ENCODE measurements at places on chromosomes 3 and 15.

- H3K4me3 ChIP-seq: no peak overlapping the region
- H3K4me1 ChIP-seq: no peaks in the 10 kb centered on the region
- H3K27ac ChIP-seq: no peak overlapping the region
Measured at GRCh38 chr15:96974761-96975160, 644.3 kb downstream of the NR2F2 start.

DNA sequence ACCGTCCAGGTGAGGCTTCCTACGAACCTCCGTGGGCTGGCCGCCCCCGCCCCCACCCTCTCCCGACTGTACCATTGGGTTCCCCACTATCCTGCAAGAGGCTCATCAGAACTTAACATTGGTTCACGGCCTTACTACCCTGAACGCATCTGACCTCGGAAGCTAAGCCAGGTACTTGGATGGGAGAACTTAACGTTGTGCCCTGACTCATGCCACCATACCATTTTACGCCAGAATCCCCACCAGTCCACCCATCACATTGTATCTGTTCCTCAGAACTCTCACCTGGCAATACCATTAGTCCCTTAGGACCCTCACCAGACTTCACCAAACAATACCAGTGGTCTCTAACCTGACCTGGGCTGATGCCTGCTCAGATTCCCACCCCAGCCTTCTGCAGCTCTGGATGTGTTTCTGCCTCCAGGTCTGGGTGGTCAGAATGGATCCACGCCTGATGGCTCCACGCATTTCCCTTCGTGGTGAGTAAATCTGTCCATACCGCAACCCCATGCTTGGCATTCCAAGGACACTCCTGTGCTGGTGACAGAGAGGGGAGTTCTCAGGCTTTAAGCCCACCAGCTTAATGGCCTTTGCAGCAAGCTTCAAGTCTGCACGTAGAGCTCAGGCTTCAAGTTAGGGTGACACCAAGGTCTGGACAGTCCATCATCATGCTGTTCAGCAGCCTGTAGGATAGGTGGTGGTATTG lies 562 bp downstream of the TCTA start:
- no peaks in the 10 kb centered on the region for H3K27me3 ChIP-seq
- H3K4me1 ChIP-seq: peaks cover 82% of the 10 kb centered on the region
- H3K27ac ChIP-seq: peak overlapping the region; percentile 97

DNA sequence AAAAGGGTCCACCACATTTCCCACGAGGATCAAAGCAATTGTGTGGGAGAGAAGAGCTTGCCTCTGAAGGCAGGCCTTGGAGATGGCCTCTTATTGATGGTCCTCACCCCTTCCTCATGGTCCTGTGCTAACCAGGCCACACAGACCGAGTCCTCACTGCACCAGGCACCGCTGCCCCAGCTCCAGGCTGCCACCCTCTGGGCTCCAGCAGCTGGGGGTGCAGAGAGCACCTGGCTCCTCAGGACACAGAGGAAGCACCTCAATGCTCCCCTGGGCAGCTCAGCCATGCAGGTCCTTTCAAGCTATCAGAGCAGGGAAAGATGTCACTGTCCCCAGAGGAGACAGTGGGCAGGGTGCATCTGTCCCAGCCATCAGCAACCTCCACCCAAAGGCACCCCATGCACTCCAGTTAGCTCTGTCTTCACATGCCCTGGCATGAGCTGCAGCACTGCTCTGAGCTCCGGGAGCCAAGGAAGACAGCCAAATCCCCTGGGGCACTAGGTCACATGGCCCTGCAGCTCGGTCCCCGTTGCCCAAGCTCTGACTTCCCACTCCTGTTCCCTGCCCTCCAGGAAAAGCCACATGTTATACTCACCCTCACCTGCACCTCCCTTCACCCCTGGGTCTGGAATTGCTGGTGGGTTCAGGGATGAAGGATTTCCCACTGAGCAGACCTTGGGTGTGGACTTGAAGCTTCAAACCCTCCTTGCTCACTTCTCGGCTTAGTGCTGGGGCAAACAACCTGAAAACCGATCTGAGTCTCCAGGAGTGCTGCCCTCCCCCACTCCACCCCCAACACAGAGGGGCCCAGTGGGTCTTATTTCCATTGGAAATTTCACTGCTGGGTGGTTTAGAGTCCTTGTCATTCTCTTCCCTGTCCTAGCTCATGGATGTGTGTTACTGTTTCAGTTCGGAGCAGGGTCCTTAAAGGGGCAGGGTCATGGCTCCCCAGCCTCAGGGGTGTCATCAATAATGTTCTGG lies 32.6 kb downstream of the ALS2CL start:
- H3K36me3 ChIP-seq: no peaks in the 10 kb centered on the region
- H3K4me1 ChIP-seq: no peaks in the 10 kb centered on the region
- H3K27ac ChIP-seq: no peak overlapping the region
- no peak overlapping the region for H3K4me3 ChIP-seq

DNA sequence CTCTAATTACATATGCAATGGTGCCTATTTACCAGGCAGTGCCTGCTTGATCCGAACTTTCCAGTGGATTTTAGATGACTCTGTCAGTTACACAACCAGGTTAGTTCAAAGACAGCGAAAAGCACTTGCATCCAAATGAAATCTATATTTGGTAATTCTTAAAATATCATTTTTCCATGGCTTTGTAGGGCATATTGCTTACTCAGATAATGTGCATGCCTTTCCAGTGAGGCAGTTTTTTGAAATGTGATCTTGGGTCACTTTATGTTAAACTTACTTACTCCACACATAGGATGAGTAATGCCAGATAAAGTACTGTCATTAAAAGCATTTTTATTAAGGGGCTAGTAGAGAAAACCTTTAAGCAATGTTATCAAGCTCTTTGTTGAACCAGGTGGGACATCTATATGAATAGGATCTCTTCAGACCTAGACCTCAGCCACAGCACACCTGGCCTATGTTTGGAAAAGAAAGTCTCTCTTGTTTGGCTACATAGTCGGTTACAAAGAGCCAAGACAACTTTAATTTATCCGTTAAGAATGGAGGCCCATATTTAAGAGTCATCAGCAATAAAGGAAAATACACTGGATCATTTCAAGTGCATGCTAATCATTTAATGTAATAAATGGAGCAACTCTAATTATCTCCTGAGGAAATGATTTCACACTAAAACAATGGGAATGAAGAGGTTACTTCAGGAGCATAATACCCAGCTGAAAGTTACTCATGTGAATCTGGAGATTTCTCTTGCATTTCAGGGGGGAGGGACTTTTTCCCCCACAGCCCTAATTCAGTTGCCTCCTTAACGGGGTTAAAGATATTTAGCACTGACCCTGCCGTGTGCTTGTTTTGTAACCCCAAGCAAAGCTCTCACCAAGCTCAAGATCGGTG lies 56.3 kb upstream of the TMCO5A start:
- no peaks in the 10 kb centered on the region for H3K27me3 ChIP-seq
- no peaks in the 10 kb centered on the region for H3K4me1 ChIP-seq
- H3K27ac ChIP-seq: no peak overlapping the region
- no peaks in the 10 kb centered on the region for H3K36me3 ChIP-seq
- H3K4me3 ChIP-seq: no peak overlapping the region
- DNase-seq: no peak

DNA sequence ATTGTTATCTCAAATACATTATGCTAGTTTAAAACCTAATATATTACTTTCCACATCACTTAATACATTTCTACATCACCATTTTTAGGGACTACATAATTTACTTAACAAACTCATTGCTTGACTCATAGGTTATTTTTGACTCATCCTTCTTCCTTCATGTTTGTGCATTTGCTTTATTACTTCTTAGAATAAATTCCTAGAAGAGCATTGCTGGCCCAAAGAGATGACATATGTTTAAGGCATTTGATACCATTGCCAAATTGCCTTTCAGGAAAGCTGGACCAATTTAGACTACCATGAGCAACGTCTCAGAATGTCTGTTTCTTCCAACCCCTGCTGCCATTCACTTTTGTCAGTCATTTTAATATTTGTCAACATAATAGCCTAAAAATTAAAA lies 905.8 kb downstream of the IGSF11 start:
- no peak overlapping the region for H3K27ac ChIP-seq
- no peaks in the 10 kb centered on the region for H3K36me3 ChIP-seq
- DNase-seq: no peak
- no peaks in the 10 kb centered on the region for H3K4me1 ChIP-seq
- no peak overlapping the region for H3K4me3 ChIP-seq

DNA sequence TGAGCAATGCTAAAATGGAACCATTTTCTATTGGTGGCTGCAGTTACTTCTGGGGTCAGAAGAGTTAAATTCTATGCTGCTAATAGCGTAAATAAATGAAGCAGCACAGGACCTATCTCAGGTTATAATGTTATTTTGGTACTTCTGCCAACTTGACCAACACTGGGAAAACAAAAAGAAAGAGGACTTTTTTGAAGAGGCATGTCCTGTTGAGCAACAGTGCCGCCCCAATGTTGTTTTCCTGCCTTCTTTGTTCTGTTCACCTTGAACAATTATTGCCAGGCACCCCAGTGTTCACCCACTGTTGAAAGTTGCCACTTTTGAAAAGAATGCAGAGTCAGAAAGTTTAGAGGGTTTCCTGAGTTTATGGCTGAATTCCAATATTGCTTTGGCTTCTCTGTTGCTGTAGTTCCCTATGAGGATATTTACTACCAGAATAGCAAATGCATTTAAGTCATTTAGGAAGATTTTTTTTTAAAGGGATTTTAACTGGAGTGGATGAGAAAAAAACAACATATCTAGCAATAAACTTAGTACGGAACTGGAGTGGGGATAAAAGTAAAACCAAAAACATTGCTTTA lies 679.0 kb upstream of the DPPA4 start:
- no peak overlapping the region for H3K27ac ChIP-seq
- no peaks in the 10 kb centered on the region for H3K36me3 ChIP-seq

GRCh38 chr3:63875510-63875909 lies 11.8 kb downstream of the ATXN7 start:
- no peak overlapping the region for H3K4me3 ChIP-seq
- no peak for DNase-seq
- H3K36me3 ChIP-seq: 0 out of 2 replicates have a peak, but pooled peaks cover 4% of the 10 kb centered on the region
- H3K4me1 ChIP-seq: no peaks in the 10 kb centered on the region

DNA sequence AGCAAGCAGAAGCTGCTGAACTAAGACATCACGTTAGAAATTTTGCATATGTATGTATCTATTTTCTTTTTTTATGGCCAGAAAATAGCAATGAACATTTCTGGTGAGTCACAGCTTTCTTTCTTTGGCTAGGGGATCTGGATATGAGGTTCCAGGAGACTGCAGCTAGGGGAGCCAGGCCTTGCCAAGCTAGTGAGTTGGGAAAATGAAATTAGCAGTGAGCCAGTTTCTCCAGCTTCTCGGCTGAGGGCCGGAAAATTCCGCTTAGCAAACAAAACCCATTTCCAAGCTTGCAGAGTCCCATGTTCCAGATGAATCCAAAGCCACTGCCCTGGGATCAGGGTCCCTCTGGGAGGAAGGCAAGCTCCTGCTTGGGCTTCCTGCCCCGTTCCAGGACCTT lies 137.6 kb downstream of the SRGAP3 start:
- no peaks in the 10 kb centered on the region for H3K4me1 ChIP-seq
- H3K4me3 ChIP-seq: no peak overlapping the region
- no peak overlapping the region for H3K27ac ChIP-seq
- DNase-seq: no peak
- no peaks in the 10 kb centered on the region for H3K36me3 ChIP-seq

GRCh38 chr15:65027593-65027992 lies 1.8 kb downstream of the MTFMT start:
- no peak overlapping the region for H3K27ac ChIP-seq
- DNase-seq: no peak
- H3K36me3 ChIP-seq: peaks cover 19% of the 10 kb centered on the region

- H3K4me1 ChIP-seq: no peaks in the 10 kb centered on the region
- no peak overlapping the region for H3K4me3 ChIP-seq
- no peak overlapping the region for H3K27ac ChIP-seq
- no peaks in the 10 kb centered on the region for H3K36me3 ChIP-seq
Measured at GRCh38 chr3:112654492-112654891, 13.5 kb upstream of the CCDC80 start.

- H3K36me3 ChIP-seq: no peaks in the 10 kb centered on the region
- H3K27ac ChIP-seq: no peak overlapping the region
- DNase-seq: no peak
- no peaks in the 10 kb centered on the region for H3K4me1 ChIP-seq
- H3K4me3 ChIP-seq: no peak overlapping the region
- H3K27me3 ChIP-seq: no peaks in the 10 kb centered on the region
Measured at GRCh38 chr3:76369170-76369569, 583.8 kb upstream of the ZNF717 start.

- no peaks in the 10 kb centered on the region for H3K36me3 ChIP-seq
- no peak overlapping the region for H3K27ac ChIP-seq
- peaks cover under 1% of the 10 kb centered on the region for H3K27me3 ChIP-seq
- DNase-seq: peak; percentile 43
Measured at GRCh38 chr15:77821188-77821958, 188.7 kb upstream of the LINGO1 start.

DNA sequence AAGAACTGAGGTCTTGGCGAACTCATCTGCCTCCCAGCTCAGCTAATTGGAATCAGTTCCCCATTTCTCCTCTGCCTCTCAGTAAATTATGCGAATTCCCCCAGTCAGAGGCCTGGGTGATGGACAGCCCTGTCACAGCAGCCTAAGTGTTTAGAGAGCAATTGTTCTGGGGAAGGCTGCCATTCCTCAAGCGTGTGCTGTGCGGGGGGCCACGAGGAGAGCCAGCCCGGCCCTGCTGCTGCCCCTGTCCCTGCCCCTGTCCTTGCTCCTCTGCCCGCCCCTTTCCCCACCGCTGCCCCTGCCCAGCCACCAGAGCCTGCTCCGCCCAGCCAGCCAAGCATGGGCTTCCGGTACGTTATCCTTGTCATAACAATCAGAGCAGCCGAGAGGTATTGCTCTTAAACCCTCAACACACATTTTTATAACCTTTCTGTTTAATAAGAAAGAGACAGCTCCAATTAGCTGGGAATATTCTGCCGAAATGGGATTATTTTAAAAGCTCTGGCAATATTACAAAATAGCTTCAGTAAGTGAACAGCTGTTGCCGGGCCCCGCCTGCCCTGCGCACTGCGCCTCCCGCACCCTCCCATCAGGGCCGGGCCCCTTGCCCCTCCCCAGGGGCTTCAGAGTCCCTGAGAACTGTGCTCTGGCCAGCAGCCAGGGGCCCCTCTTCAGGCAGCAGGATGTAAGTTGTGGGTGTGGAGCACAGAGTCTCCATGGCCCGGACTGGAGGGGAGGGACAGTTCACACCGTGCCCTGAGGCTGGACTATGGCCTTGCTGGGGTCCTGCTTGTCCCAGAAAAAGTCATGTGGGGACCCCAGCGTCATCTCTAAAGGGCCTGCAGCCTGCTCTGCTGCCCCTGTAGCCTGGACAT lies 12.4 kb upstream of the CACNA2D2 start:
- no peak overlapping the region for H3K27ac ChIP-seq
- H3K4me3 ChIP-seq: no peak overlapping the region
- no peaks in the 10 kb centered on the region for H3K4me1 ChIP-seq
- H3K36me3 ChIP-seq: no peaks in the 10 kb centered on the region
- peaks cover 32% of the 10 kb centered on the region for H3K27me3 ChIP-seq
